Activated naive CD4-positive, alpha-beta T cell treated with anti-CD3 and anti-CD28 coated beads, Interleukin-2, amount 50 U/mL, for 16 hours (primary cell): ENCODE measurements at places on chromosomes 5 and 9.

GRCh38 chr5:139723986-139724587 is 71.5 kb upstream of the PSD2 start:
- DNase-seq, result no peak

DNA sequence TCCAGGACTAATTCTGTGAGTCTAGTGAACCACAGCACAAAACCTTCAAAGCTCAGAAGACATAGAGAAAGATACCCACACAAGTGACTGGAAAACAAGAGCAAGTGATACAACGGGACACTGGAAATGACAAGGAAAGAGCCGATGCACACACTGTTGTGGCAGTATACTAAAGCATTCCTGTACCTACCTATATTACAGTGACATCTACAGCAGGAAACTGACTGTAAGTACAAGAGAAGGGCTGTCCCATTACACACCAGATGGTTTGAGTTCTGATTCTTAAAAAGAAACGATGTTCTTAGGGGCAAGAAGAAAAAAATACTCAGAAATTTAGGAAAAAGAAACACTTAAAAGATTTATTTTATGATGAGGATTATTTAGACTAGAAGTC is 18.5 kb downstream of the TMEM245 start:
- DNase-seq, result no peak

GRCh38 chr5:118711727-118712126 is 276.6 kb downstream of the DTWD2 start:
- DNase-seq, result no peak

GRCh38 chr9:125495172-125496119 is 211.6 kb downstream of the MAPKAP1 start:
- no peak for DNase-seq

GRCh38 chr5:32839106-32839505 is 128.0 kb downstream of the NPR3 start:
- no peak for DNase-seq

DNA sequence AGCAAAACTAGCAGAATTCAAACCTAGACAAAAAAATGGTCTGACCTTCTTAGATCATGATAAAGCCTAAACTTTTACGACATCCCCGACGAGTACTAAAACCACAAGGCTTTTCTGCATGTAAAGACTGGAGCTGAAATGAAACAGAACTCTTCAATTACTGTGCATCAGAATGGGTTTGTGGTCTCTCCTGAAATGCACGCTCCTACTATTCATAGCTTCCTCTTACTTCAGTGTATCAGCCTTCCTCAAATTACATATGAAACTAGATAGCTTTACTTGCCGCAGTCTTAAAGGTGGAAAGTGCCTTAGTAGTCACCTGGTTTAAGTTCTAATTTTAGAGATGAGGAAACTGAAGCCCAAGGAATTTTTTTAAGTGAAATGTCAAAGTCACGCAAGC is 24.6 kb upstream of the MED10 start:
- no peak for DNase-seq
